ENCODE measurements at places on chromosomes 5 and 9. TPM values are rescaled to one million over a fixed set of nuclear protein-coding genes. Genes with fewer than 3 reads are reported as not detected.
A peak's percentile ranks its signal among the peaks of the same experiment; 100 is the strongest.

The FAT2 gene
- total RNA-seq, result 0.13 TPM

The NFX1 gene
- 33.5 TPM for total RNA-seq

The BTNL9 gene
- 24.3 TPM for total RNA-seq

The SLC27A6 gene
- total RNA-seq, result 0.28 TPM

The TYRP1 gene
- 0.23 TPM for total RNA-seq

The PKD2L2 gene
- not detected for total RNA-seq

The SLC36A2 gene
- total RNA-seq, result not detected

DNA sequence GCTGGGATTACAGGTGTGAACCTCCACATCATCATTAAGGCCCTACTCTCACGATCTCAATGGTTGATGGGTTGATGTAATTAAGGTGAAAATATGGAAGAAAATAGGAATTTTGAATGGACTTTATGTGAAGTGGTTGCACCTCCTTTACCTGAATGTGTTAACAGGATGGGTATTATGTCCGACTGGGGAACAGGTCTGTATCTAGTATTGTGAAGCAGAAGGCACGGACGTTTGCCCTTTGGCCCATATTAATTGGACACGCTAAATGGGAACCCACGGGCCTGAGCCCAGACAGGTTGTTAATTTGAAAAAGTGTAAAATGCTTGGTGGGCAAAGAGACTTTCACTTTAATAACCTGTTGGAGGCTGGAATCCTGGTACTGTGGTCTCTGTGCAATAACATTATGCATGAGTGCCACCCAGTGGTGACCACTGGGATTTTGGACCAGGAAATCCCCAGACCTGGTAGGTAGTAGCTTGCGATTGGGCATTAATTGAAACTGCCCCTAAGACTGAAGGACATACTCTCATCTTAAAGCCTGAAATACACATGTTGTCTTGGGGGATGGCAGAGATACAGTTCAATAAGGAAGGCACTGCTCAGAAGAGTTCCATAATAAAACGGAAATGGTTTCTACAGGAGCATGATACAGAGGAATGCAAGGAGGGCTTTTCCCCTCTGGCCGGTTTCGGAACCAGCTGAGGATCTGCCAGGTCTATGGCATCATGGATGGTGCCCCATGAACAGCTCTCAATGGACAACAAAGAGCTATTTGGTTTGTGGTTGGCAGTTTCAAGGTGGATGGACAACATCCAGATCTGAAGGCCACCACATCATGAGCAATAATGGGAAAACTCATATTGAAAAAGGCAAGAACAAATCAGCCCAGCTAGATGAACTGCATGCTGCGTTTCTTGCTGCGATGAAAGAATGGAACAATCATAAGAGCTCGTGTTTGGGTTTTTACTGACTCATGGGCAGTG is 26.2 kb upstream of the BICD2 start:
- peak; percentile 81 for DNase-seq
- H3K27ac ChIP-seq, result no peak overlapping the region
- no peak overlapping the region for H3K4me3 ChIP-seq
- peaks cover 1% of the 10 kb centered on the region for H3K27me3 ChIP-seq
- peaks cover 2% of the 10 kb centered on the region for H3K4me1 ChIP-seq

GRCh38 chr5:58046371-58046770 is 413.5 kb downstream of the PLK2 start:
- no peak overlapping the region for H3K4me3 ChIP-seq
- H3K4me1 ChIP-seq, result no peaks in the 10 kb centered on the region
- DNase-seq, result no peak
- no peaks in the 10 kb centered on the region for H3K36me3 ChIP-seq
- H3K27me3 ChIP-seq, result peaks cover 3% of the 10 kb centered on the region

GRCh38 chr5:172730981-172731679 is 39.9 kb downstream of the DUSP1 start:
- no peak overlapping the region for H3K27ac ChIP-seq
- H3K4me3 ChIP-seq, result no peak overlapping the region
- peaks cover 7% of the 10 kb centered on the region for H3K4me1 ChIP-seq
- peaks cover 20% of the 10 kb centered on the region for H3K27me3 ChIP-seq

DNA sequence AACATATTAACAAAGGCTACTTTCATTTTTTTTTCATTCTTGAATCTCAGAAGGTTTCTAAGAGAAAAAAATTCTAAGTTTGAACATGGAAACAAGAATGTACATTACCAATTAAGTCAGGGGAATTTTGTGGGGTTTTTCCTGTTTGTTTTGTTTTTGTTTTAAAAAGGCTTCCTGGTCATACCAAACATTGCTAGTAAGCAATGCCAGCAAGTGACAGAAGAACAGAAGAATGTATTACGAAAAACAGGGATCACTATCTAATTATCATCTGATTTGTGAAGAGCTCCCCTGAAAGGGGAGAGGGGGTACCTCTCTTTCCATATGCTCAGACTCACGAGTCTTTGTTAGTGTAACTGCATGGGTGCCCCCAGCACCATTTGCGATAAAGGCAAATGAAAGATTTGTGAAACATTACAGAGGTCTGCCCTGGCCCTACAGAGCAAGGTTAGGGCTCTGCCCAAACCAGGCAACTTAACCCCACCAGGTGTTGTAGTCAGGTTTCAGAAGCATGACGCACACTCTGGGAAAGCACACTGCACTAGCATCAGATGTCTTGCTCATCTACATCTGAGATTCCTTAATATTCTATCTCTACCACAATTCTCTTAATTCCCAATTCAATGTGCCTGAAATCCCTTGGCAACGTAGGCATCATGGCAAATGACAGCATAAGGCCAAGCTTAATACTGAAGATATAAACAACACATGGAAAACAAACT is 268.2 kb downstream of the MLLT3 start:
- no peak overlapping the region for H3K4me3 ChIP-seq
- H3K4me1 ChIP-seq, result peaks cover 39% of the 10 kb centered on the region
- H3K36me3 ChIP-seq, result peaks cover 3% of the 10 kb centered on the region
- peaks cover 2% of the 10 kb centered on the region for H3K27me3 ChIP-seq

DNA sequence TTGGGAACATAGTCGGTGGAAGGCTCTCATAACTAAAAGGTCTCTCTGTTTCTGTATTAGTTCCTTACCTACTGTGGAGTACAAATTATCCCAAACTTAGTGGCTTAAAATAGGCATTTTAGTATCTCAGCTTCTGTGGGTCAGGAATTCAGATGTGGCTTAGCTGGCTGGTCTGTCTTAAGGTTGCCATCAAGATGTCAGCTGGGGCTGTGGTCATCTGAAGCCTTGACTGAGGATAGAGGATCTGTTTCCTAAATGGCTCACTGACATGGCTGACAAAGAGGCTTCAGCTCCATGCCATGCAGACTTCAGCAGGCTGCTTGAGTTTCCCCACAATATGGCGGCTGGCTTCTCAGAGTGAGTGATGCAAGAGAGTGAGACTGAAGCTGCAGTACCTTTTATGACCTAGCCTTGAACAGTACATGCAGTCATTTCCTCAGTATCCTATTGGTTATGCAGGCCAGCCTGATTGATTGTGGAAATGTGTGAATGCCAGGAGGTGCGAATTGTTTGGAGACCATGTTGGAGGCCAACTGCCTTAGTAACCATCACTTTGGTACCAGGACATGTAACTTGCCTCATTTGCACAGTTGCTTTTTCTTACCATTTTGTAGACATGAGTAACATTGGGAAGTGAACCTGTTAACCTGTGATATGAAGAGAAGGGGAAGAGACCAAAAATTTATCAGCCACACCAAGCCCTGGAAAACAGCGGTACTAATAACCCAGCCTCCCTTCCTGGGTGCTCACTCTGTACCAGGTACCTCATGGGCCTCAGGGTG is 152.8 kb upstream of the IER5L start:
- no peak overlapping the region for H3K27ac ChIP-seq
- H3K4me1 ChIP-seq, result peaks cover 10% of the 10 kb centered on the region
- H3K4me3 ChIP-seq, result no peak overlapping the region
- no peaks in the 10 kb centered on the region for H3K36me3 ChIP-seq

DNA sequence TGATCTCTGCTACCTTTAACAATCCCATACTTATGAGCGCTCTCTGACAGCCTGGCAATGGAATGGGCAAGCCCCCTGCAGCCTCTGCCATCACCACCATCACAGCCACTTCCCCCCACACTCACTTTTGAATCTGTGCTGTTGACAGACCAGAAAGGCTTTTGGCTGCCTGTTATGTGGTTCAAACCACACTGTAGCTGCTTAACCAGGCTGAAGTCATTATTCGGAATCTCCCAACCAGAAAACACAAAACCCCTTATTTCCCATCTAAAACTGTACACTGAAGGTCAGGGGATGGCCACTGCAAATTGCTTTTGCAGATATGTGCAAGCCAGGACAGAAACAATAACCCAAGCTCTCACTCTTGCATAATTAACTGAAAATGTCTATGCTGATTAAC is 35.8 kb downstream of the PTCH1 start:
- peaks cover 15% of the 10 kb centered on the region for H3K36me3 ChIP-seq
- H3K27ac ChIP-seq, result no peak overlapping the region
- H3K4me3 ChIP-seq, result no peak overlapping the region

- H3K36me3 ChIP-seq, result no peaks in the 10 kb centered on the region
- no peak for DNase-seq
- H3K4me3 ChIP-seq, result no peak overlapping the region
- H3K4me1 ChIP-seq, result peaks cover 31% of the 10 kb centered on the region
These were observed 20.0 kb downstream of the MARCHF3 start for GRCh38 chr5:127010362-127010761.

GRCh38 chr5:88507261-88507660 is 238.6 kb upstream of the TMEM161B start:
- no peaks in the 10 kb centered on the region for H3K27me3 ChIP-seq
- no peaks in the 10 kb centered on the region for H3K36me3 ChIP-seq
- peaks cover 3% of the 10 kb centered on the region for H3K4me1 ChIP-seq
- H3K27ac ChIP-seq, result no peak overlapping the region
- no peak overlapping the region for H3K4me3 ChIP-seq

DNA sequence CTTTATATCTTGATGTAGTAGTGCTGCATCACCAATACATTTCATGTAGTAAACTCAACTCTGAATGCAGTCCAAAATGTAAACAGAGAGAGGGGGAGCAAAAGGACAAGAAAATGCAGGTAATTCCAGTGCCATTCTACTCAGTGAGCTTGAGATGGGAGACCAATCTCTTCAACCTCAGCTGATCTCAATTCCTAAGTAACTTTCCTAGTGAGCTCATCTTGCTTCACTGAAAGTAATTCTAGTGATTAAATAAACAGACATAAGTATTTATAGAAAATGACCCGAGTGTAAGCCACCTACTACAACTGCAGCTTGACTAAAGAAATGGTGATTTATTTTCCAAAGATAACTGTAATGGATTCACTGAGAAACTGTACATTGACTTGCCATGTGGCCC is 424.5 kb downstream of the DMRT2 start:
- H3K4me3 ChIP-seq, result no peak overlapping the region
- no peaks in the 10 kb centered on the region for H3K27me3 ChIP-seq
- H3K36me3 ChIP-seq, result no peaks in the 10 kb centered on the region
- no peak for DNase-seq
- H3K4me1 ChIP-seq, result no peaks in the 10 kb centered on the region
- H3K27ac ChIP-seq, result no peak overlapping the region

DNA sequence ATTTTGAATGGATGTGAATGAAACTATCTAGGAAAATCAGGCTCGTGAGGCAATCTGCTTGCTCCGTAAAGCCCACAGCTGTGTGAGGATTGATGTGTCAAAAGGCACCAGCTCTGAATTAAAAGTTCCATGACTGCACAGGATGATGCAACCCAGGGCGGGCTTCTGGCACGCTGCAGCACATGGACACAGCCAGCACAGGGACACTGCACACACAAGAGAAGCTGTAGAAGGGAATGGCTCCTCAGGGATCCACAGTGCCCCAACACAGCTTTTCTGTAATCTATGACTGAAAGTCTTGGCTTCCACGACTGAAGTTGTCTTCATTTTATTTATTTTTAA is 151.0 kb downstream of the GCNT1 start:
- DNase-seq, result no peak
- peaks cover 5% of the 10 kb centered on the region for H3K4me1 ChIP-seq
- H3K27me3 ChIP-seq, result peaks cover 4% of the 10 kb centered on the region
- no peak overlapping the region for H3K27ac ChIP-seq
- no peak overlapping the region for H3K4me3 ChIP-seq

DNA sequence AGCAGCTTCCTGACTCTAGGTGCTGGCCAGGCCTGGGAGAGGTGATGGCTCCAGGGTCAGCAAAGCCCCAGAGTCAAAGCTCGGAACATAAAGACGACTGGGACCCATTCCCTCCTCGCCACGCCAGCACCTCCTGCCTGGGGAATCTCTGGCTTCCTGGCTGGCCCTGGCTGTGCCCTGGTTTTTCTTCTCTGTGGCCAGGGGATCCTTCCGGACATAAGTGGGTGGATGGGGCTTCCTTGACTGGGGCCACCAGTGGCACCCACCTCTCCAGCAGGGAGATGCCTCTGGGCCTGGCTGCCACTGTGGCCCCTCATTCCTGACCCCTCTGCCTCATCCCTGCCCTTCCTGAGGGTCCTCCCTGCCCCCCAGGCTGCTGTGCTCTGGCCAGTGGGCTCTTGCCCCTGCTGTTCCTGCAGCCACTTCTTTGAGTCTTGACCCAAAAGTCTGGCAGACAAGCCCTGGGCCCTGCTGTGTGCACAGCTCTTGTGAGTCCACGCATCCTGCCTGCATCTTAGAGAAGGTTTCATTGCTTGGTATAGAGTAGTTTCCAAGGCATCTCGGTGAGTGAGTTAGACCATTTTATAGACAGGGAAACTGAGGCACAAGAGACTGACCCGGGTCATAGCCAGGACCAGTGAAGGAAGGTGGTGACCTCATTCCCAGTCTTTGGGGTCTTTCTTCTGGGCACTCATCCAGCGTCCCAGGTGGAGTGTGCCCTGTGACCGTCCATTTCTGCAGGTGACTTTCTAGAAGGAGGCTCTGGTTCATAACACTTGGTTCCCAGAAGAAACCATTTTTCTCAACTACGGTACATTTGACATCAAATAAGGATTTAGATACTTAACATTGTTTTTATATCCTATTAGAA is 17.3 kb upstream of the LPCAT1 start:
- DNase-seq, result no peak
- peaks cover 23% of the 10 kb centered on the region for H3K27me3 ChIP-seq
- no peaks in the 10 kb centered on the region for H3K4me1 ChIP-seq

DNA sequence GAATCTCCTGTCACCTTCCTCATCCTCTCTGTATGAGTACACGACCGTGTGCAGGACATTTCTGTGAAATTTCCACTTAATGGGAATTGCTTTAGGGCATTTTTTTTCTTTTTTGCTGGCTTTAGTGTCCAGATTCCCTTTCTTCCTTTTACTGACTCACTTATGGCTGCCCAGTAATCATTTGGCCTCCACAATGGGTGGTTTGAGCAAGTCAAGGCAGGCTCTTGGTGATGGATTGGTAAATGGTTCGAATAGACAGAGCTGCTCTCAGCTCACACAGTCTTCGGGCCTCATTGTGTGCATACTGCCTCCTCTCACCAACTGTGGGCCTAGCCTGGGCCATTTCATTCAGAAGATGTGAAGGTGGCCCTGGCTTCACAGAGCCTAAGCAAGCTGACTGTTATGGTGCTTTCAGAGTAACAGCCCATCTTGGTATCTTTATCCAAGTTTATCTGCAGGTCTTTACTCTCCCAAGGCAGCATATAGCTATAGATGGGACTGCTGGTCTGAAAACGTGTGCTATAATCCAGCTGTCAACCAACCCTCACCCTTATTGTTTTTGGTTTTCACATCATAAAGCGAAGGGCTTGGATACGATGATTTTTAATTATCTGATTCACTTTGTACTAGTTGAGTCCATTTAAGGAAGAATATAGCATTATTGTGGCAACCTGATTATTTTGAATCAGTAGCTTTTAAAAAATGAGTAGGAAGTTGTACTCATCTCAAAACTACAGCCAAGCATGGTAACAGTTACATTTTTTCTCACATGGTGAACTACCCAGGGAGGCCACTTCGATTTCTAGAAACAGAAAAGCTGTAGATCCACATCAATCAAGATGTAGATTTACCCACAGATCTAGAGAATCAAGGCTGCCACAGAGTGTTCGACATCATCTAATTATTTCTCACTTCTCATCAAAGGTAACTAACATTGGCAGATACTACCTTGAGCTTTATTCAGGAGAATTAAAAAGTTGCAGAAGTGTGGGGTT is 50.4 kb upstream of the CKMT2 start:
- DNase-seq, result no peak
- H3K4me3 ChIP-seq, result no peak overlapping the region
- no peaks in the 10 kb centered on the region for H3K36me3 ChIP-seq
- peaks cover 2% of the 10 kb centered on the region for H3K4me1 ChIP-seq
